ENCODE measurements at places on chromosomes 3 and 15.

- no peak for DNase-seq
These were observed 9.9 kb downstream of the CHRNB4 start for GRCh38 chr15:78630886-78631633.

- no peak for DNase-seq
These were observed 12.8 kb downstream of the IL17RB start for GRCh38 chr3:53859178-53859577.

- DNase-seq = no peak
These were observed 11.9 kb upstream of the C3orf38 start for GRCh38 chr3:88137836-88138235.

- no peak for DNase-seq
These were observed 40.6 kb downstream of the ARNT2 start for GRCh38 chr15:80444680-80445251.

- DNase-seq = no peak
These were observed 114.7 kb downstream of the GADL1 start for GRCh38 chr3:30779686-30780287.

- DNase-seq = no peak
These were observed 81.5 kb downstream of the DIPK2A start for GRCh38 chr3:144053121-144053520.

GRCh38 chr15:80093854-80094418 lies 34.5 kb downstream of the ZFAND6 start:
- peak; percentile 15 for DNase-seq

DNA sequence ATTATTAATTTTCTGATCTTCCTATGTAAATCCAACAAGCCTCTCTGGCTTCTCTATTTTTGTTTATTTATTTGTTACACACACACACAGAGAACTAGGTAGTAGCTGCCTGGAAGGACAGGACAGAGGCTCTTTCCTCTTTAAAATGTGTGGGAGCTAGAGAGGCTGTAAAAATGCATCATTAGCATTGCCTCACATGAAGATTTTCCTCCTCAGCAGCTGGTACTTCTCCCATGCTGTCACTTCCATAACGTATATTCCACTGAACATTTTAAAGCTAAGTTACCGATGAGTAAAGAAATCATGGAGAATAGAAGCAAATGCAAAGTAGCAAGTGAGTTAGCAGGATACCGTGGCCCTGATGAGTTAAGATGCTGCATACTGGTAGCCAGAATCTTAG lies 63.9 kb downstream of the IMPG2 start:
- no peak for DNase-seq

All from stimulated activated CD4-positive, alpha-beta T cell treated with anti-CD3 and anti-CD28 coated beads, Interleukin-12 subunit alpha, Interleukin-12 subunit beta, amount 100 ng/mL, for 24 hours (primary cell).